ENCODE measurements at places on chromosomes 4 and X. TPM values are rescaled to one million over a fixed set of nuclear protein-coding genes. Genes with fewer than 3 reads are reported as not detected.

The MAGEA10 gene
- total RNA-seq = not detected

GRCh38 chr4:1789552-1789951 is 3.5 kb upstream of the FGFR3 start:
- H3K27me3 ChIP-seq = no peaks in the 10 kb centered on the region
- H3K27ac ChIP-seq = no peak overlapping the region

GRCh38 chr4:39555472-39555871 is 28.2 kb upstream of the UGDH start:
- no peaks in the 10 kb centered on the region for H3K27me3 ChIP-seq
- no peak overlapping the region for H3K27ac ChIP-seq
- no peak overlapping the region for H3K4me3 ChIP-seq
- no peaks in the 10 kb centered on the region for H3K4me1 ChIP-seq
- no peaks in the 10 kb centered on the region for H3K36me3 ChIP-seq

GRCh38 chr4:39846120-39846519 is 131.6 kb downstream of the PDS5A start:
- no peak overlapping the region for H3K4me3 ChIP-seq
- H3K27ac ChIP-seq = no peak overlapping the region
- H3K27me3 ChIP-seq = no peaks in the 10 kb centered on the region
- H3K36me3 ChIP-seq = peaks cover 9% of the 10 kb centered on the region
- H3K4me1 ChIP-seq = no peaks in the 10 kb centered on the region
- DNase-seq = no peak

DNA sequence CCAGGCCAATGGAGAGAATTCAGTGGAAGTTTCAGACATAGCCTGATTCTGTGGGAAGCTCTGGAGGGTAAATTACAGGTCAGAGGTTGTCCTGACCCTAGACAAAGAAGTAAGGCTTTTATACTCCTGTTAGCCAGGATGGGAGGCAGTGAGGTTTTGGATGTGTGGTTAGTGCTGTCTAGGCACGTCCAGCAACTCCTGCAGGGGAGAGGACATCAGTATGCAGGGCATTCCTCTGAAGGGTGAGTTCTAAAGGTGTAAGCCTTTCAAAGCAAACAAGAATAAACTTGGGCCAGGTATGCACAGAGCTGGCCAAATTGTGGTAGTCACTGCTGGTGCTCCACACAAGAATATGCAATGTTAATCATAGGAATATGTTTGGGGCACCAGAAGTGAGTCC is 562.5 kb downstream of the CCSER1 start:
- DNase-seq = no peak
- no peak overlapping the region for H3K4me3 ChIP-seq
- H3K27ac ChIP-seq = no peak overlapping the region

The BEX5 gene
- 22.8 TPM for total RNA-seq

The PABPC1L2A gene
- not detected for total RNA-seq

DNA sequence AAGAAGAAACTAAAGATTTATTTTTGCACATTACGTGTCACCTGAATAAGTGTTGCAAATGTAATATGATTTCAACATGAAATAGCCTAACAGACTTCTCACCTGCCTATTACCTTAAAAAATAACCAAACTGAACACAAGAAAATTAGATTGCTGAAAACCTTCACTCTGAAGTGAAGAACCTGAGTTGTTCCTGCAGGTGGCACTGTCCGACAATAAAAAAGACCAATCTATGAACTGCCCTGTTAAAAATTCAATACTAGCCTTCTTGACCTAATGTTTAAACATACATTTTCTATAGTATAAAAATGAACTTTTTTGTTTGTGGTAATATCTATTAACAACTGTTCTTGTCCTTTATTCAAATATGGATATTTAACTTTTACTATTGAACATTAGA is 69.2 kb upstream of the PNPLA4 start:
- no peak overlapping the region for H3K4me3 ChIP-seq
- H3K27me3 ChIP-seq = no peaks in the 10 kb centered on the region
- peaks cover 20% of the 10 kb centered on the region for H3K4me1 ChIP-seq
- peak; percentile 41 for DNase-seq
- no peaks in the 10 kb centered on the region for H3K36me3 ChIP-seq

DNA sequence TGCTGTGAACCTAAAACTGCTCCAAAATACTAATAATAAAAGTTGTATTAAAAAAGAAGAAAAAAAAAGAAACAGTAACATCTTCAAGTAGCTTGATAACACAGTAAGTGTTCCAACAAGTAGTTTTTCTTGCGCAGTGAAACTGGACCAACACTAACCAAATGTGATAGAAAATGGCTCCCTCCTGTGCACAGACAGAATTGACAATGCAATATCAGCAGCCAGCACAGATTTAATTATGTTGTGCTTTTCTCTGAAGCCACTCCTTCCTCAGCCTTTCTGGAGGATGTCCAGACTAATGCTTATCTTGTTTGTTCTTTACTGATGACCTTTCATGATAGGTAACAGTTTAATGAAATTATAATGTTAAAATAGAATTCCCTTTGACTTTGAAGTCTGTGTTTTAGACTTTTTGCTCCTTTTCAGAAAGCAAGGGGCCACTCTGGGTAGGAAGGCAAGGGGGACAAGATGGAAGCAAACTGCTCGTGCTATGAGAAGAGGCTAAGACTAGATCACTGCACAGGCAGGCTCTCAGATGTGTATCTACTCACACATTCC is 147.1 kb upstream of the RPL34 start:
- no peak overlapping the region for H3K4me3 ChIP-seq
- H3K4me1 ChIP-seq = no peaks in the 10 kb centered on the region
- H3K27me3 ChIP-seq = no peaks in the 10 kb centered on the region

Data from thyroid gland (tissue), 4 donors.